ENCODE measurements at places on chromosomes 6 and 20.

- DNase-seq: no peak
These were observed 10.5 kb upstream of the OGFRL1 start for GRCh38 chr6:71277926-71278600.

DNA sequence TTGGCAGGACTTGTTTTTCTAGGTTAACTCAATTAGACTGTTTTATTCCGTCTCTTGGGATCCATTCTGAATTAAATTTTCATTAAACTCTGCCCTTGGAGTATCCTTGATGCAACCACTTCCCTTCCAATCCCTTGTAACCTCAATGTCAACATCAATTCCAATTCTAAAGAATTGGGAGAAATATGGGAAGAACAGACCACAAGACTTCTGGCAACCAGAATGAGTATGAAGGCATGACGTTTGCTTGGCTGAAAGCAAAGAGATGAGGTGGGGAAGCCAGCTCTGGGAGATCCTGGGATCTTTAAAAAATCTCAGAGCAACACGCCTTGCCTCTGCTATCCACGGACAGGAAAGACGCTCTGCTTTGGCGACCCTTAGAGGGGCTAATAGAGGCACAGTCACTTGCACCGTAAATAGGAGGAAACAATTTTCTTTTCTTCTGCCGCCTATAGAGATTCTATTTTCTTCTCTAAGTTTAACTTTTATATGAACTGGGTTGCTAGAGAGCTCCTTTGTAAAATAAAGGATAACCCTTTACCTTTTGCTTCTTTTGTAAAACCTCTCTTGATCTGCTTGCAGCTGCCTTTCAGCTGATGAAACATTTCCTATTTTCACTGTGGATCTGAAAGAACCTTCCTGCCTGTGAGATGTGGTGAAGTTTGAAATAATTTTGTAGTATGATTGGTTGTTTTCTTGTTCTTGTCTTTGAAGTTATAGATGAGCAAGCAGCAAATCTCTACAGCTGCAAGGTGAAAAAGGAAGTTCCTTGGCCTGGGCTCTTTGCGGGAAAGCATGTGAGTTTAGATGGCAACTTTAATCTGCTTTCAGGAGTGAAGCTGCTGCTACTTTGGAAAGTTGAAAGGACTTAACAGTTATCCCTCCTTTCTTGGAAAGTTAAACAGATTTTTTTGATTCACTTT, at the start of gene ASIP:
TSS of gene ASIP (plus strand) at position 731 of the 923 bp plus-strand sequence. CDS start 18,952 bp downstream, outside the sequence.
- no peak for DNase-seq

- DNase-seq: no peak
These were observed 100.5 kb upstream of the SLC22A23 start for GRCh38 chr6:3557336-3557735.

- no peak for DNase-seq
These were observed 2.8 kb upstream of the CCDC170 start for GRCh38 chr6:151490996-151491395.

DNA sequence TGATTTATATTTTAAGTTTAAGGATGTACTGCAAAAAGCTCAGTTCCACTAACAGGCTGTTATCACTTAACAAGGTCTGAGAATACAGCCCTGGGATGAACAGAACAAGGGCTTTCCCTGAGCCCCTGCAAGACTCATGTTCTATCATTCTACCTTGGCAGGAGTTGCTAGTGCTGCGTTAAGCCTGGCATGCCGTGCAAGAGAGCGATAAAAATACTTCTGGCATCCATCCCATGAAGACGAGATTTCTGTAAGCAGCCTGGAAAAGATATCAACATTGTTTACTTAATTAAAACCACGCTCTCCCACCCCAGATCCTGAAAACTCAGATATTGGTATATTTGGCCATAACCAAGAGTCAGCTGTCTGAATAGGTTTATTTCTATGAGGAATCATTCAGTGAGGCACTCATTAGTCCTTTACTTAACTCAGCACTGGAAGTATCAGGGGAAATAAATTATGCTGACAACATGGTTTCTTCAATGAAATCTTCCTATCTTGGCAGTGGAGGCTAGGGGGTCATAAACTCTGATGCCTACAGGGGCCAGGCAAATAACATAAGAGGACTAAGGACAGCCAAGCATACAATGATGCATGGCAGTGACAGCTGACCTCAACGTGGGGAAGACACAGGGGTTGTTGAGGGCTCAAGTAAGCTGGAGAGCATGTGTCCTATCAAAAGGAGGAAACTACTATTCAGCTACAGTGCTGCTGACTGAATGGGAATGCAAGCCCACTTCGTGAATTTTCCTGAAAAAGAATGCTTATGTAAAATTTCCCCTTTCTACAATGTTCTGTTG, 37.6 kb upstream of the LYRM2 start:
- no peak for DNase-seq

- no peak for DNase-seq
These were observed 4.9 kb upstream of the BIRC7 start for GRCh38 chr20:63230800-63231268.

- DNase-seq: no peak
These were observed 163.7 kb downstream of the CARMIL1 start for GRCh38 chr6:25442898-25443297.

DNA sequence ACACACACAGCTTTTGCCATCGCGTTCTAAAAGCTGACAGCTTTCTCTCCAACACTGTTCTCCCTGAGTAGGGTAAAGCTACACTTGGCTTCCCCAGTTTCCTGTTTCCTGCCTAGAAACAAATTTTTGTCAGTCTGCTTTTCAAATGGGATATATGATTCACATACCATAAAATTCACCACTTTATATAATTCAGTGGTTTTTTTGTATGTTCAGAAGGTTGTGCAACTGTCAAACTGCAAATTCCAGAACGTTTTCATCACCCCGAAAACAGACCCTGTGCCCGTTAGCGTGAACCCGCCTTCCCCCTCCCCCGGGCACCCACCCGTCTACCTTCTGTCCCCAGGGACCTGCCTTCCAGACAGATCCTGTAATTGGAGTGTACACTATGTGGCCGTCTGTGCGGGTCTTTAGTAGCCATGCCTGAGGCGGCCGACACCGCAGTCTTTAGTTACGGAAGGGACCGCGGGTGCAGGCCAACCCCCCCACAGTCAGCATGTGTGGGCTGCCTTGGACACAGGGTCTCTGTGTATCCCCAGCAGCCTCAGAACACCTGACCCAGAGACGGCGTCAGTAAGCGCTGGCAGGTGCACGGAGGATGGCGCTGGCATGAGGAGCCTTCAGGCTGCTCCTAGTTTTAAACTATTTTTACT, 16.6 kb downstream of the HRH3 start:
- DNase-seq: peak; percentile 81

DNA sequence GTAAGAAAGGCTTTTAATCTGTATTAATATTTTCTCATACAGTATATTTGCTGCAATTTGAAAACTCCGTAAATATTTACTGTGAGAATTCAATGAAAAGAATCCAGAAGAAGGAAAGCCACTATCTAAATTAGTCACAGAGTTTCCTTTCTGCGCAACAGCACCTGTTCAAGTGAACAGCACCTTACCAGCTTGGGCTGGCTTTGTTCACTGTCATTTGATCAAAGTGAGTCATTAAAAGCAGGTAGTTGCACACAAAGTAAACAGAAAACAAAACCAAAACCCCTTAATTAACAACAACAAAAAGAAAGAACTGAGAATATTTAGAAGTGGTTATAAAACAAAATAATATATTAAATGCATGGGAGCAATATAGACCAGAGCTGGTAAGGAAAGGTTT, 12.8 kb downstream of the SMLR1 start:
- DNase-seq: no peak

DNA sequence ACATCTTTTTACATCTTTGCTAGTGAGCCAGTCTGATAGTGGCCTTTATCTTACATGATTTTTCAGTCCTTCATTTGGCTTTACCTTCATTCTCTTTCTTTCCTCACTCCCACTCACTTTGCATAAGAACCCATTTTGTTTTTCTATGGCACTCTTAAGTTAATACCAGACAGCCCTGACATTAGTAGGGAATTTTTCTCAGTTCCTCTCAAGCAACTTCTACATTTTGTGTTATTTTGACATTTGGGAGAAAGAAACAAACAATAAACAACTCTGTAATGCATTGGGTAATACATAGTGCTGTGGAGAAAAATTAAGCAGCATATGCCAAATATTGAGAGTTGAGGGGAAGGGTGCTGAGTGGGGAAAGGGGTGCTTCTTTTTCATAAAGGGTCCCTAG, 524.1 kb upstream of the JAG1 start:
- no peak for DNase-seq

GRCh38 chr6:37668251-37668650, 29.4 kb downstream of the MDGA1 start:
- DNase-seq: no peak

DNA sequence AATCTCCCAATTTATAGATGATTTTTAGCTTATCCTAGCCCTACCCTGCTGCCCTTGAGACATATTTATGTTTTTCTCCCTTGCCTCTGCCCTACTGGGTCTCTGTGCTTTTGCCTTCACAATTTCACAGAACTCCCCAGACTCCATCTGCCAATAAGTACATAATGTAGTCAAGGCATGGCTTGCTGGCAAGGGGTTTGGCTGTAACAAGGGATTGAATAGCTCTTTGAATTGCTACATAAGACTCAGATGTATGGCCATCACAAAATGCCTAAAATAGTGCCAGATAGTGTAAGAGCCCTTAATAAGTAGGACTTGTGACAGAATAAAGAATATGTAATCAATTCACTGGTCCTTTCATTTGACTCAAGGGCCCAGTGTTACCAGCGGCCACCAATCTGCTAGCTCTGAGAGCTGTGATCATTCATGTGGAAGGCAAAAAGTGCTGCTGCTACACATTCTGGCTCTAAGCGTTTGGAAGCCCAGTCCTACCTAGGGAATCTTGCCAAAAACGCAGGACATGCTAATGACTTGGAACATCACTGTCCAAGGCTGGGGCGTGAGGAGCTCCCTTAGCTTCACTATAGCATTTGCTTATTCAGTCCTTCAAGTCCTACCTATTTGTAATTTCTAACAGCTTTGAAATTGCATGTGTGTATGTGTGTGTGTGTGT, 20.5 kb downstream of the CLVS2 start:
- DNase-seq: no peak

DNA sequence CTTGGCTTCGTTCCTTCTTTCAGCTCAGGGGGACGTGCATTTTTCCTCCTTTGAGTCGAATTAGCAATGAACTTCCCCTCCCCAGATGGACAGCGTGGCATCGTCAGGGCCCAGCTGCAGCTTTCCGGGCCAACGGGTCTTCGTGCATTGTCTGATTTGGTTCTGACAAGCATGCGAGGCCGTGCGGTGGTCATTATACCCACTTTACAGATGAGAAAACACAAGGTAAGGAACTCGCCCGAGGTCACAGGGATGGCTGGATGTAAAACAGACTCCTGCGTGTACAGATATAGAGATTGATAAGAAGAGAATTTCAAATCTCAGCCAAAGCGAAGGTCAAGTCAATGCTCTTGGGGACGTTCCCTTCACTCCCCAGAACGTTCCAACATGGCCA, 187.6 kb upstream of the SULF2 start:
- DNase-seq: no peak

DNA sequence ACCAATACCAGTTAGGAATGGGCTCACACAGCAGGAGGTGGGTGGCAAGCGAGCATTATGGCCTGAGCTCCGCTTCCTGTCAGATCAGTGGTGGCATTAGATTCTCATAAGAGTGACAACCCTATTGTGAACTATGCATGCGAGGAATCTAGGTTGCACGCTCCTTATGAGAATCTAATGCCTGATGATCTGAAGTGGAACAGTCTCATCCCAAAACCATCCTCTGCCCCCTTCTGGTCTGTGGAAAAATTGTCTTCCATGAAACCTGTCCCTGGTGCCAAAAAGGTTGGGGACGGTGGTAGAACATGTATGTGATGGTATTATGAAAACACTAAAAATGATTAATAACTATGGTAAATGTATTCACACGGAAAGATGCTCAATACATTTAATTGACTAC, 99.7 kb upstream of the HIVEP1 start:
- no peak for DNase-seq

DNA sequence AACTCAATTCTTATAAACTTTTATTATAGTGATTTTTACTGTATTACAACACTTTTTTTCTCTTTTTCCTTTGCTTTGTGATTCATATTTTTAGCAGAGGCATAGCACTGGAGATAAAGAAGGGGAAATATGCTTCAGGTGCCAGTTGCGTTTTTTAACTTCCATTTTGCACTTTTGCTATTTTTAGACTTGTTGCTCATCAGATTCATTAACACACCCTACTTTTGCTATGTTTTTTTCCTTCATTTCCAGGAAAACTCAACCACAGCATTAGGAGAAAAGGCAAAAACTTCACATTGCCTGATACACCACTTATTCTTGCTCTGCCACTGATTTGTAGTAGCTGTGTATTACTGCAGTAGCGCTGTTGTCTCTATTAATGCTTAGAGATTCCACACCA, 8.0 kb upstream of the TMEM30A start:
- no peak for DNase-seq

- DNase-seq: no peak
These were observed 27.3 kb downstream of the RIN2 start for GRCh38 chr20:19785173-19785982.
